ENCODE measurements at places on chromosomes 3 and 15.

- no peak for DNase-seq
Observed at GRCh38 chr3:24496529-24497482, 2.2 kb upstream of the THRB start.

DNA sequence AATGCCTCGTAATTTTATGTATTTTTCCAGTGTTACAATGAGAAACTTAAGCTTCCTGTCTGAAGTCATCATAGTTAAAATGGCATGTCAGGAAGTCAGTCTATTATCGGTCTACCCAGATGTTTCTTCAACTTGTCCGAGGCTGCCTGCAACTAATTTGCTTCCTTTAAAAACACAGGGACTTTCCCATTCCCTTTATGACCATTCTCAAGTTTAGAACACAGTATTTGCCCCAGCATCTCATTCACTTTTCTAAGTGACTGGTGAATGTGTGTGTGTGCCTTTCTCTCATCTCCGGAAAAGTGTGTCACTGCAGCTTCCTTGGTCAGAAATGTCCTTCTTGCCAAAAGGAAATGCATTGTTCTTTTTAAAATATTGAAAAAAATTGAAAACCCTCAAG lies 466.6 kb downstream of the RAP2B start:
- DNase-seq = no peak

DNA sequence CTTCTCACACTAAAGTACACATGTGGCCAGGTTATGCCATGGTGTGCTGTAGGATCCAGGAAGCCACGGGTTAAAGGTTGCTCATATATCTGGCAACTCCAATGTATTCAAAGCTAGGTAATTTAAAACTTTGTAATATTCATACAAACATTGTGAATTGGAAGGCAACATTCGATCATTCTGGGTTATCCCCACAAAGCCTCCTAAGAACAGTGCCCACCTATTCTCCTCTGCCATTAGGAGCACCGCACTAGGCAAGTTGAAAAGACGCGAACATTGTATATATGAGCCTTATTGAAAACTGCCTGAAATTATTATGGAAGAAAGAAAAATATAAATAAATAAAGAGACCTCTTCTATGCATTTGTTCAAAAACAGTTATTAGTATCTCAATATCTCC lies 228.2 kb downstream of the IGSF11 start:
- no peak for DNase-seq

GRCh38 chr3:88440701-88441100 lies 290.9 kb downstream of the C3orf38 start:
- DNase-seq = no peak

GRCh38 chr15:42401544-42402454 lies 42.5 kb downstream of the CAPN3 start:
- peak; percentile 28 for DNase-seq

Measured in Jurkat, Clone E6-1 (cell line).